ENCODE measurements at places on chromosomes 12 and 14. TPM values are rescaled to one million over a fixed set of nuclear protein-coding genes. Genes with fewer than 3 reads are reported as not detected.

GRCh38 chr12:88375306-88376305 lies 204.7 kb downstream of the KITLG start:
- no peaks in the 10 kb centered on the region for H3K27me3 ChIP-seq
- H3K4me3 ChIP-seq: no peak overlapping the region
- no peak for DNase-seq
- no peak overlapping the region for H3K27ac ChIP-seq
- H3K4me1 ChIP-seq: no peaks in the 10 kb centered on the region

GRCh38 chr12:2642896-2643425 lies 151.8 kb upstream of the FKBP4 start:
- no peaks in the 10 kb centered on the region for H3K27me3 ChIP-seq
- no peak for DNase-seq
- no peak overlapping the region for H3K4me3 ChIP-seq
- H3K27ac ChIP-seq: no peak overlapping the region
- H3K4me1 ChIP-seq: peaks cover 4% of the 10 kb centered on the region

GRCh38 chr12:91113621-91114020 lies 2.3 kb upstream of the LUM start:
- no peak overlapping the region for H3K4me3 ChIP-seq
- no peaks in the 10 kb centered on the region for H3K36me3 ChIP-seq
- H3K4me1 ChIP-seq: no peaks in the 10 kb centered on the region

DNA sequence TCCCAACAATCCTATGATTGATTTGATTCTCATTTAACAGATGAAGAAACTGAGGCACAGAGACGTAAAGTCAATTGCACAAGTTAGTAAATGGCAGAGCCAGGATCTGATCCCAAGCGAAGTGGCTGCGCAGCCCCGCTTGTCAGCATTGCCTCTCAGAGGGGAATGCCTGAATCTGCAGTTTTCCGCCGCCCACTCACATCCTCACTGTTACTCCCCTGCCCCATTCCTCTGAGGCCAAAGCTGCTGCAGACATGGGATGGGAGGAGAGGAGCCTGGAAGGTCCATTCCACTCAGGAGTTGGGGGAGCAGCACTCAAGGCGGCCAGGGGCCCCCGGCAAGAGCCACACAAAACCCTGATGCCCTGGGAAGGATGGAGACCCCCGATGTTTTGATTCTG lies 1.0 kb downstream of the NRIP2 start:
- H3K4me1 ChIP-seq: peaks cover 9% of the 10 kb centered on the region
- H3K27me3 ChIP-seq: no peaks in the 10 kb centered on the region
- no peak for DNase-seq
- no peaks in the 10 kb centered on the region for H3K36me3 ChIP-seq
- peak overlapping the region; percentile 36 for H3K4me3 ChIP-seq

GRCh38 chr12:76936275-76937193 lies 57.7 kb upstream of the CSRP2 start:
- H3K4me1 ChIP-seq: no peaks in the 10 kb centered on the region
- H3K27me3 ChIP-seq: no peaks in the 10 kb centered on the region
- no peak overlapping the region for H3K27ac ChIP-seq
- H3K36me3 ChIP-seq: no peaks in the 10 kb centered on the region
- no peak overlapping the region for H3K4me3 ChIP-seq
- peak; percentile 15 for DNase-seq

DNA sequence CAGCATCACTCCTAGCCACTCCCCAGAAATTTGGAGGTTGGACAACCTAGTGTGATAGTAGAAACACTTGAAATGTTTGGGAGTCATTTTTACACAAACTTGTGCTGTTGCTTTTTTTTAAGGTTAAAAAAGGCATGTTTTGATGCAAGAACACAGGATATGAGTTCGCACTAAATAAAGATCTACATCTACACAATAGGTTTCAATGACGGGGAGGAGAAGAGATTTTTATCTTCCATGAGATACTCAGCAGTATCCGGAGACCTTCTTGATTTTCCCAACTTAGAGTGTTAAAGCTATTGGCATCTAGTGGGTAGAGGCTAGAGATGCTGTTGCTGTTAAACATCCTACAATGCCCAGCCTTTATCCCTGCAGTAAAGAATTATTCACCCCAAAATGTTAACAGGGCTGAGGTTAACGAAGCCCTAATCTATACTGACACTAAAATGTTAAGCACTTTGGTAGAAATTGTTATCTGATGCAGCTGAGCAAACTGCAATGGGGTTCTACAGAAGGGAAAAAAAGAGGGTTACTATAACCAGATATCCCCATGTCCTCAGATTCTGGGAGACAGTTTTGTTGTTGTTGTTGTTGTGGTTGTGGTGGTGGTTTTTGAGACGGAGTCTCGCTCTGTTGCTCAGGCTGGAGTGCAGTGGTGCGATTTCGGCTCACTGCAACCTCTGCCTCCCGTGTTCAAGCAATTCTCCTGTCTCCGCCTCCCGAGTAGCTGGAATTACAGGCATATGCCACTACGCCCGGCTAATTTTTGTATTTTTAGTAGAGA lies 14.0 kb upstream of the PCNX1 start:
- no peak overlapping the region for H3K27ac ChIP-seq
- H3K4me3 ChIP-seq: no peak overlapping the region
- no peaks in the 10 kb centered on the region for H3K4me1 ChIP-seq
- no peaks in the 10 kb centered on the region for H3K36me3 ChIP-seq

TPPP2 gene
- total RNA-seq: 94.3 TPM

RAB15 gene
- 1.9 TPM for total RNA-seq

SRRM4 gene
- 0.79 TPM for total RNA-seq

SLCO1B3 gene
- 3.9 TPM for total RNA-seq

MANSC4 gene
- 3.4 TPM for total RNA-seq

IRAK3 gene
- total RNA-seq: 7.0 TPM

STAB2 gene
- 2.7 TPM for total RNA-seq

B4GALNT3 gene
- 16.7 TPM for total RNA-seq

POTEG gene
- 47.9 TPM for total RNA-seq
